Bone marrow (tissue), 2 donors: ENCODE measurements at places on chromosomes 7 and 10.

GRCh38 chr10:124043310-124044142 lies 49.9 kb downstream of the CHST15 start:
- DNase-seq: no peak

DNA sequence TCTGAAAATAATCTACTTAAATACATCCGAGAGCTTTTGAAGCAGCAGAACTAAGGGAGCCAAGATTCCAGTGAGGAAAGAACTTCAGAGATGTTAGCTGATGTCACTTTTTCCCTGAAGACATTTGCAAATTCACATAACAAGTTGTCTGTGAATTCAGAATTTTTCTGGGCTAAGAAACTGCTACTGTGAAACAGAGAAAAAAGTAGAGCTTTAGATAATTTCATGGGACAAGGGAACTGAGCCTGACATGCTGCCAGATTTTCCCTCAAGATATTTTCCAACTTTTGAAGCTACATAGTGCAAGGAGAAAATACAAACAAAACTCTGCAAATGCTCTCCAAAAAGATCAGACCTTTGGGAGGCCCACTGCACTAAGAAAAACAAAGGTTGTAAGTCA lies 484.2 kb downstream of the ANKRD7 start:
- no peak for DNase-seq

DNA sequence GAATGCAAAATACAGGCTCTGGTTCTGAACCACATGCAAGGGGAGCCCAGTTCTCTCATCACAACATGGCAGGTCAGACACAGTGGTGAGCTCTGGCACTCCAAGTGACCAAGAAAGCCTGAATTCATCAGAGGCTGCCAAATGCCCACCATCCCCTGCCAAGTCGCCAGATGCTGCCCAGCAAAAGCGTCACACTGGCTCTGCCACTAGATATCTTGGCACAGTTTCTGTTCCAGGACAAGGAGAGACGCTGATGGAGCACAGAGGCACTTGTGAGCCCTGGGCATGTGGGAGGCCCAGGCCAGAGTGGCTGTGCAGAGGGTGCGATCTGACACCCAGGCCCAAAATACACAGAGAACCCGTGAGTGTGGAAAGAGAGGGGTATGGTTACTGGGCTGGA lies 57.8 kb downstream of the GAD2 start:
- DNase-seq: no peak

DNA sequence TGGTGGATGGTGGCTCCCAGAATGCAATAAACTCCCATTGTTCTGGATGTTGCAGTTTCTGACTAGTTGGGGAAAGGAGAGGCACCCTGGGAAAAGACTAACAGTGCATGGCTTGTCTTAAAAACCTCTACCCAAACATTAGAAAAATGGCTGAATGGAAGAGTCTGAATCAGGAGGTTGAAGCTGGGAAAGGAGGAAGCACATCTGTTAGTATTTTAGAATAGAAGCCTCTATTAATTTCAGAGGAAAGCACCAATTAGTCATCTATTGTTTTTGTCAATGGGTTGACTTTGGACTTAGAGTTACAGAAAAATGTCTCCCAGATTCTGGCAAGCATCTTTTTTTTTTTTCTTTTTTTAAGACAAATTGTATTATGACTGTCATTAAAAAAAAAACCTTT lies 56.1 kb upstream of the ELMO1 start:
- no peak for DNase-seq

DNA sequence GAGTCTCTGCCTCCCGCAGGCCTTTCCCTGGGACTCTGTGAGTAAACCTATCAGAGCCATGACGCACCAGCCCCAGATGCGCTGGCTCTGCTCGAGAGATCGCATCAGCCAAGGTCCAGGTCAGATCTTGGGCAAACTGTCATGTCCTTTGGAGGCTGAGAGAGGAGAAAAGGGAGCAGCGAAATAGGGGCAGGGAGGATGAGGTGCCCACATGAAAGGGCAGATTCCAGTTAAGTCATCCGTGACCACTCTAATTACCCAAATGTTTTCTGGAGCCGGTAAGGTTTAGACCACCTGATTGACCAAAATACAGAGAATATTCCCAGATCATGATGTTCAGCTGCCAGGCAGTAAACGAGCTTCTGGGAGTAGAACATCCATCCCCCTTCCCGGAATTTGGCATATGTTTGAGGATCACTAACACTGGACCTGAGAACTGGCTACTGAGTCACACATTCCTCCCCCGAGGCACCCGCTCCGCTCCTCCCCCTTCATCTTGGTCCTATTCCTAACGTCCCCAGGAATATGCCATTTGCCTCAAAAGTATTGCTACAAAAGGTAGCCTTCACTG lies 88.0 kb downstream of the FGFR2 start:
- no peak for DNase-seq

DNA sequence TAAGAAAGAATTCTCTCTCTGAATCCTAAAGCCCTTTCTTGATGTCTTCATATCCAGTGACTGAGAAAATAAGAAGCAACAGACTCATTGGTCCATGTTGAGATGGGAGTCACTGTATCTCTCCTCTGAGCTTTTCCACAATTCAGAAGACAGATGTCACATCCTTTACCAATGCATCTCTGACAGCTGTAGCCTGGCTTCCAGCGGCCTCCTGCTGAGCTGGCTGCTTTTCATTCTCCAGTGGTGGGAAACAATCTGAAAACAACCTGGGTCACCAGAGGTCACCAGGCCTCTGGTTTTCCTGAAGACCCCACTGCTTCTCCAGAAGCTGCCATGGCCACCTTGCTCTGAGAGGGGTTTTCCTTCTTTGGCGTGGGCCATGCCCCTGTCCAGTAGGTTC lies 18.3 kb upstream of the RPA3 start:
- DNase-seq: no peak

GRCh38 chr10:24561453-24561852 lies 162.2 kb downstream of the ARHGAP21 start:
- DNase-seq: no peak

DNA sequence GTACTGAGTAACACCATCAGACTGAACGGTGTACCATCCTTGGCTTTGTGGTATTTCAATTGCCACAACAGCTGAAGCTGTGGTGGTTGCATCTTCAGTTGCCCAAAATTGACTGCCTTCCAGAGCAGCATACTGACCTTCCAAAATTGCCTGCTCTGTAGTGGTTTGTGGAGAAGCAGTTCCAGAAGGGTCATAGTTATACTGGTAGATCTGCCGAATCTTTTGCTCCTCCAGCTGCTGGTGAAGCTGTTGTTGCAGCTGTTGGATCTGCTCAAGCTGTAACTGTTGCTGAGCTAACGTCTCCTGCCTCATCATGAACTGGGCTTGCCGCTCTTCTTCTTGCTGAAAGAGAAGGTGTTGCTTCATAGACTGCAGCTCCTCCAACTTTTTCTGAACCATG lies 212.2 kb downstream of the PCLO start:
- no peak for DNase-seq

DNA sequence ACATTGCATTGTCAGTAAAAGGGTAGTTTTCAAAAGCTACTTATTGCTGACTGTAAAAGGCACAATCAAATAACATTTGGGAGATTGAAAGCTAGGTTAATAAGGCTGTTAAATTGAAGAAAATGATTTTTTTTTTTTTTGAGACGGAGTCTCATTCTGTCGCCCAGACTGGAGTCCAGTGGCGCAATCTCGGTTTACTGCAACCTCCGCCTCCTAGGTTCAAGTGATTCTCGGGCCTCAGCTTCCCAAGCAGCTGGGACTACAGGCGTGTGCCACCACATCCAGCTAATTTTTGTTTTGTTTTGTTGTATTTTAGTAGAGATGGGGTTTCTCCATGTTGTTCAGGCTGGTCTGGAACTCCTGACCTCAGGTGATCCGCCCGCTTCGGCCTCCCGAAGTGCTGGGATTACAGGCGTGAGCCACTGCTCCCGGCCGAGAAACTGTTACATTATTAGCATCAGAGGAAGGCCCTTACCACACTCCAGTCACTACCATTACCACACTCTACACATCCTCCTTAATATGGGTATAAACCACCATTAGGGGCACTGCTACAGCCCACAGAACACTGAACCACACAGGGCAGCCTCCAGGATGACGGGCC lies 1.0 kb downstream of the CYP51A1 start:
- DNase-seq: no peak

DNA sequence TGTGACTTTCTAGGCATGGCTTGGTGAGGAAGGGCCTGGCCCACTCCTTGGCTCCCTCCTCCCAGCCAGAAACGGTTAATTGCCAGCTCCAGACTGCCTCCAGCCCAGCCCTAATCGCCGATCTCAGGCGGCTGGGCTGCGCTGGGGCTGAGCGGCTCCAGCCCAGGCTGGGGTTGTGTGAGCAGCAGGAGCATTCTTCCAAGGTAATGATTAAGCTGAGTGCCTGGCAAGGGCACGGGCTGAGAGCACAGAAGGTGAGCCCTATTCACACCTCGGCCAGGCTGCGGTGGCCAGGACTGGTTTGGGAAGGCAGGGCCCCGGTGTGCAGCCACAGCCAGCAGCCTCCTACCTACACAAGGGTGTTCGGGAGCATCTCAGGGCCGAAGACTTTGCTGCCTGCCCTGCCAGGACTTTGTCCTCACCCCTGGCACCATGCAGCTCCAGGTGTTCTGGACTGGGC lies at the start of gene TMEM72:
Gene TMEM72, plus strand, starts transcription at position 257 of the 460 bp plus-strand sequence. Its CDS starts 176 bp downstream, at position 433.
- no peak for DNase-seq

GRCh38 chr10:97538411-97538810 lies 34.2 kb upstream of the ANKRD2 start:
- no peak for DNase-seq

DNA sequence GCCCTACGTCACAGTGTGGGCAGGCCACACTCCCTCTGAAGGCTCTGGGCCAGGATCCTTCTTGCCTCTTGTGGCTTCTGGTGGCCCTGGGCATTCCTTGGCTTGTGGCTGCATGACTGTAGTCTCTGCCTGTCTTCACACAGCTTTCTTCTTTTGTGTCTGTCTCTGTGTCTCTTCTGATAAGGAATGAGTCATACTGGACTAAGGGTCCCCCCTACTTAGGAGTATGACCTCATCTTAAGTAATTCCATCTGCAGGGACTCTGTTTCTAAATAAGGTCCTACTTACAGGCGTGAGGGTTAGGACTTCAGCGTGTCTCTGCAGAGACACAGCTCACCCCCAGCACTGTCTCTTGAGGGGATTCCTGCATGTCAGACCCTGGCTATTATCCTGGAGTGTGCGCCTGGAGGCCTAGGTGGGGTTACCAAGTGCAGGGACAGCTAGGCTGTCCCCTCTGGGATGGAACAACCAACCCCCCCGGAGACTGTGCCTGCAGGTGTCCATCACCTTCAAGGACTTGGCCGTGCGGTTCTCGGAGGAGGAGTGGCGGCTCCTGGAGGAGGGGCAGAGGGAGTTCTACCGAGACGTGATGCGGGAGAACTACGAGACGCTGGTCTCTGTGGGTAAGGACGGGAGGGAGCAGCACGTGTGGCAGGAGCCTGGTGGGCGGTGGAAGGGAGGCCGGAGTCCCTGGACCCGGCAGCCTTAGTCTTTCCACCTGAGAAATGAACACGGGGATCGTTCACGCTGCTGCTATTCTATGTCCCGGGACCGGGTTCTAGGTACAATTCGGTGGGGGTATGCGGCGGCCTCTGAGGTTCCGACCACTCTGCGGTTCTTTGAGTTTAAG lies 54.1 kb downstream of the ZNF467 start:
- DNase-seq: no peak

- no peak for DNase-seq
These were observed 175.0 kb downstream of the CTNNA3 start for GRCh38 chr10:67520924-67521520.

- DNase-seq: no peak
These were observed 47.0 kb downstream of the THSD7A start for GRCh38 chr7:11784769-11785536.

DNA sequence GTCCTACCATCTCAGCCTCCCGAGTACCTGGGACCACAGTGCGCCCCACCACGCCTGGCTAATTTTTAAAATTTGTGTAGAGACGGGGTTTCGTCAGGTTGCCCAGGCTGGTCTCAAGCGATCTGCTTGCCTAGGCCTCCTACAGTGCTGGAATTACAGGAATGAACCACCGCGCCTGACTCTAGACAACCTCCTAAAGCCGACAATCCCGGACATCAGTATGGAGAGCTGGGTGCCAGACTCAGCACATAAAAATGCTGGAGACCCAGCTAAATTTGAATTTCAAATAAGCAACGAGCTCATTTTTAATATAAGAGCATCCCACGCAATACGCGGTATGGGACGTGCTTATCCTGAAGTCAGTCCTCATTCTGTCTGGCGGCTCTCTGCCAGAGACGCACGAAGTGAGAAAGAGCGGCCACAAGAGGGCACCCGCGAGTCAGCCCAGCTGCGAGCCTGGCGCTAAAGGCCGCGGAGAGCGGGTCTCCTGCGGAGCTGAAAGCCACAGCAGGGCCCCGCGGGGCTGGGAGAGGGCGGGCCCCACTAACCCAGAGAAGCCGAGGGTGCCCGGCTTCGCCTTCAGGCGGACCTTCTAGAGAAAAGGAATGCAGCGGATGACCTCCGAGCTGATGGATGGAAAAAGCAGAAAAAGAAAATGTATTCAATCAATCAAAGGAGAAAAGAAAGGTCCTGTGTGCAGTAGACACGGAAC lies 7.0 kb downstream of the CALY start:
- DNase-seq: peak; percentile 70

DNA sequence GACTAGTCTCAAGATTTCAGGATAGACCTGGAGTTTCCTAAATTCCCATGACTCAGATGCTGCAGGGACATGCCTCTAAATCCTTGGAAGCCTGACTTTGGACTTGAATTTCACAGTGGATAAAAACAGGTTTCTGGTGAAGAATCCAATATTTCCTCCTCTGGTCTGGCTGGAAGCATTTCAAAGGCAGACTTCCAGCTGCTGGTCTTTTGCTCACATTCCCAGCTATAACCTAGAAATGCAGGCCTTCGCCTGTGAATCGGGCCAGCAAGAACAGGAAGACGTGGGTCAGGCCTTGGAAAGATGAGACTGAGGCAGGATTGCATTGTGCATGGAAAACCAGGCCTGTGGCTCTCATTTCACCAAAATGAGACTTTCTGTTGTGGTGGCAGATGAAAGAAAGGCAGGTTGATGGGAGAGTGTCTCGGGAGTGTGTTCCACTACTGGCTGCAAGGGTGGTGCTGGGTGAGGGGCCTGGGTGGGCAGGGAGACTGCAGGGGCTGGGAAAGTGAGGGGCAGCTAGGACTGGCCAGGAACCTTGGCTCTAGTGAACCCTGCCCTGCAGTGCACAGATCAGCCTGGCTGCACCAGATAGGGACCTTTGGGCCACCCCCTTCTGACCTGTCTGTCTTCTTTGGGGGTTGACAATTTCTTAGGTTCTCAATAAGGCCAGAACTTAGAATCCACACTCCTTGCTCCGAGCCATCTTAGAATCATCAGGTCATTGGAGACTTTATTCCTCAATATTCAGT lies 488.8 kb upstream of the MKI67 start:
- DNase-seq: no peak

DNA sequence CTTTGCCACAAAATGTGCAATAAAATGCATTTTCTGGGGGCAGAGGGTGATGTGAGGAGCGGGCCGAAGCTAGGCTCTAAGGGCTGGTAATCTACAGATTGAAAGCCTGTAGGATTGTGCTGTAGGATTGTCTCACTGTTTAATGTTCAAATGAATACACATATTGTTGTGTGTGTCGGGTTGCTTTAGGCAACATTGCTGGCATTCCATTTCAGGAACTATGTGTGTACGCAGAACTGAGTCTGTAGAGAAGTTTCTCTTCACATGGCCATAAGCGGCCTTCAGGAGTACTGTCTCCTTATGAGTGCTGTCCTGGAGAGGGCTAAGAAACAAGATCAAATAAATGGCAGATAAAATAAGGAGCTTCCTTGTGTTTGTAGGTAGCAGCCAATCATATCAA lies 540.2 kb downstream of the GATA3 start:
- DNase-seq: no peak

GRCh38 chr7:134567368-134567767 lies 18.5 kb downstream of the AKR1B15 start:
- DNase-seq: no peak
